Camera-type eye (tissue), 1 donor: ENCODE measurements at places on chromosomes 4 and X. TPM values are rescaled to one million over a fixed set of nuclear protein-coding genes. Genes with fewer than 3 reads are reported as not detected.

PCYT1B gene
- 30.8 TPM for total RNA-seq

ZC4H2 gene
- 22.8 TPM for total RNA-seq

TMSB15A gene
- total RNA-seq = 24.7 TPM

ZNF41 gene
- 17.4 TPM for total RNA-seq

CYLC1 gene
- not detected for total RNA-seq

SH3D19 gene
- total RNA-seq = 59.9 TPM

AVPR2 gene
- total RNA-seq = 0.99 TPM

GRID2 gene
- total RNA-seq = 19.8 TPM

PPBP gene
- 17.5 TPM for total RNA-seq

IL13RA2 gene
- 1.6 TPM for total RNA-seq

NSUN7 gene
- total RNA-seq = 10.5 TPM

HTR2C gene
- 0.49 TPM for total RNA-seq

NWD2 gene
- total RNA-seq = 9.1 TPM

TMEM154 gene
- total RNA-seq = 1.6 TPM

MED14 gene
- 56.8 TPM for total RNA-seq

TREX2 gene
- total RNA-seq = 0.27 TPM

AMMECR1 gene
- total RNA-seq = 13.1 TPM

GRPR gene
- 1.8 TPM for total RNA-seq

CXCL11 gene
- total RNA-seq = not detected

FGF5 gene
- 0.16 TPM for total RNA-seq

GABRG1 gene
- 4.1 TPM for total RNA-seq

SSX4B gene
- not detected for total RNA-seq

SCARB2 gene
- 378 TPM for total RNA-seq

ANXA10 gene
- total RNA-seq = not detected

CCSER1 gene
- total RNA-seq = 85.6 TPM

NEUROG2 gene
- 8.2 TPM for total RNA-seq

VEGFC gene
- total RNA-seq = 10.6 TPM
